AML-193 (cell line): ENCODE measurements at places on chromosomes 2 and 18.

GRCh38 chr2:151161821-151162551 lies 99.7 kb downstream of the RBM43 start:
- DNase-seq: no peak

DNA sequence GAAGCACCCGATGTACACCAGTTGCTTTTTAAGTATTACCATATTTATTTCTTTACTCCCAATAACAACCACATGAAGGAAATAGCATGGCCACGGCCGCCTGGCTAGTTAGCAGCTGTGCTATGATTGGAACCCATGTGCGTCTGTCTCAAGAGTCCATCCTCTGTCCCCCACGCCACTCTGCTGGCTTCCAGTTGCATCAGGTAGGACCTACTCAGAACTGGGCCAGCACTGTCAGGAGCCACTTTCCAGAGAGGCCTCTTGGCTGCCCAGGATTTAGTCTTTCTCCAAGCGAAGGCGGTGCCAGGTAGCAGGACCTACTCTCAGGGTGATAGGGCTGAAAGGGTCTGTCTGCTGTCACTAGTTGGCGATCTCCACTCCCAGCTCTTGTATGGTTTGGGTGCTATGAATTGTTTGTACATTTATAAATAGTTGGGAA lies 22.1 kb downstream of the ASB18 start:
- no peak for DNase-seq

DNA sequence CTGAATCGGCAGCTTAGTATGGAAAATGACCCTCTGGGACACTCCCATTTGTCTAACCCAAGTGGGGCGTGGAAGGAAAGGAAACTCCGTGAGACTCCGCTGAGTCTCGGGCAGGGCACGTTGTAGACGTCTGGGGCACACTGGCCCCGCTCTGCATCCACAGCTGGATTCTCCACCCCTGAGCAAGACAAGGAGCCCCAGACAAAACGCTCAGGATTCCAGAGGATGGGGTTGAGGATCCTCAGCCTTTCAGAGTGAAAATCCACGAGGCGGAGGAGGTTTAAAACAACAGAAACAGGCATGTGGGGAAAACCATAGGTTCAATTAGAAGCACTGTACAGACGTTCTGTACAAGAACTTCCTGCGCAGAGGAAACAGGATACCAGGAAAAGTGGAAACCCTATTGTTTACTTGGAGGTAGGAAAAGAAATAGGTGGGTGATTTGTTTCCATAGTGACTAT lies 124.9 kb upstream of the ZNF236 start:
- DNase-seq: no peak

DNA sequence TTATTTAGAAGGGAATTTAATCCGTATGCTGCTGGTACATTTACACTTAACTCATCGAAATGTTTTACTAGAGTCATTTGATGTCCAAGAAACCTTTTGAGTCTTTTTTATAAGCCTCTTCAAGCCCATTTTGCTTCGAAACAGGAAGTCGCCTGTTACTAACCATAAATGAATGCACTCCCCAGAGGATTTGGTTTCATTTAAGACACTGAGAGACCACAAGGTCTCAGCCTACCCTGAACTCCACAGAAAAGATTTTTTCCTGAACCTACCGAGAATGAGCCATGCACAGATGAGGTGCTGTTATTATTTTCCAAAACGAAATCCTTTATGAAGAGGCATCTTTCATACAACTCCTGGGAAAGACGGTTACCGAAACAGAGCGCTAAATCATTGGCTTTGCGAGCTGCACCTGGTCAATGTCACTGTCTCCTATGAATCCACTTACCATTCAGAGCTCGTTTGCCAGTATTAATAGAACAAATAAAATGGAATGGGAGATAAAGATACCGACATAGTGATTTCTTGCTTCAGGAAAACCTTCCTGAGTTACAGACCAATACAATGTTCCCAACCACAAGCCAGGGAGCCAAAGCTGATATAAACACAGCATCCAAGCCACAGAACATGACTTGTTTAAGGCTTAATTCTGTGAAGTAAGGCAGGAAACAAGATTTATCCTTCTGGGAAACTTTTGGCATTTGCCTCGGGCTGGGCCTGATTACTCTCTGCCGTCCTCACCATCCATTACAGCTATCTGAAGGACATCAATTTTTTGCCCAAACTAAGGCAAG lies 382.1 kb downstream of the OSR1 start:
- DNase-seq: no peak

- DNase-seq: no peak
These were observed 65.9 kb upstream of the TMEM200C start for GRCh38 chr18:5961097-5961827.

DNA sequence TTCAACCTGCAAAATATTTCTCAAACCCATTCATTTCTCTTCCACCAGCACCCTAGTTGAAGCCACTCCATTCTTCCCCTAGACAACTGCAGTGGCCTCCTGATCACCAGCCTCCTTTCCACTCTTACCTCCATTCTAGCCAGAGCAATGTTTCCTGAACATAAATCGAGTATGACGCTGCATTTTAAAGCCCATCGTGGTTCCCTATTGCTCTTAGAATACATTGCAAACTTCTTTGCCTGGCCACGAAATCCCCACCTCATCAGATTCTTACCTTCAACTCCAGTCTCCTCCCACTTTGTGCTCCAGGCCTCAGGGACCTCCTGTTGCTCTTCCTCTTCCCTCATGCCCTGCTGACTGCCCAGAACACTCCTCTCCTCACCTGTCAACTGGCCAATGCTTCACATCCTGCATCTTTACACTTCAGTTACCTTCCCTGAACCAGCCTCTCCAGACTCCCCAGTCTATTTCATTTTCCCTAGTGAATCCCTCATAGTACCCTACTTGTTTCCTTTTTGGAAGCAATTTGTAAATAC lies 176.5 kb upstream of the CTAGE1 start:
- DNase-seq: no peak

DNA sequence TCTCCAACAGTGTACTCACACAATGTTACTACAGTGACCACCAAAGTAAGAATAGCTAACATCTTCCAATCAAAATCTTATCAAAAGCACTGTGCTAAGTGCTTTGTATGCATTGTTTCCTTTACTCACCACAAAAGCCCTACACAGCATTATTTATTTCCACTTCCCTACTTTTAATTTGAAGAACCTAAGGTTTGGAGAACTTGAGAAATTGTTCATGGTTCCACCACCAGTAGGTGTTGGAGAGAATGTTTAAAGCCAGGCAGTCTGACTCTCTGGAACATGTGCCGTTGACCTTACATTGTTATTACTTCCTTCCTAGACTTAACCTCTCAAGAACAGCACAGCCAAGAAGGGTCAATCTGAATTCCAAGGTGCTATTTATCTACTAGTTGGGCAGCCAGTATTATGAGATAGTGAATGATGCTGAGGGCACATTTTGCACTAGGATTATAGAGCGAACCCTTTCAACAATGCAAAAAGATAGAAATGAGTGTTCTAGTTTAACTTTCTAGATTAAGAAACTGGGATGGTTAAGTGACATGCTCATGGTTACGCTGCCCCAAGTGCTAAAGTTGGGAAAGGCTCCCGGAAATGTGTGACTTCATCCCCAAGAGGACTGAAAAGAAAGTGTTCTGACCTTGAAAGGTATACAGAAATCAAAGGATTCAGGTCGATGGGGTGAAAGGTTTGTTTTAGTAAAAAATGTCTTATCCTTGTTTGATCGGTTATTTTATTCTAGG lies 55.2 kb upstream of the FAM136A start:
- DNase-seq: no peak

GRCh38 chr2:224958462-224958857 lies 83.8 kb downstream of the DOCK10 start:
- DNase-seq: no peak

- no peak for DNase-seq
These were observed 133.1 kb upstream of the PELI1 start for GRCh38 chr2:64277101-64277849.

DNA sequence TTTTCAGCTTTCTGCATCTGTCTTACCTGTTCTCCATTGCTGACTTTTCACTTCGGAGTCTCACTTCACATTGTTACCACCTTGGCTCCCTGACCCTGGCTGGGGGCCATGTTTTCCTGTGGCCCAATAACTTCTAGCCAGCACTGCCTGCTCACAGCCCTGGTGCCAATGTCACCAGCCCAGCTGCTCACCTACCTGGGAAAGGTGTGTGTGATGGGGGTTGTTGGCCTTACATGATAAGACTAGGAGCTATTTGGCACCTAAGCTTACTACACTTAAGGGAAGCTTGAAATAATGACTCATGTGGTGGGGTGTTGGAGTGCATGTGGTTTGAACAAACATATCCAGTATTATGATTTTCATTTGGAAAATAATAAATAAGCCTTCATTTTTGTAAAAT lies 37.5 kb upstream of the PGAP1 start:
- no peak for DNase-seq

- DNase-seq: no peak
These were observed 2.0 kb upstream of the ATP8B1 start for GRCh38 chr18:57805117-57805516.

DNA sequence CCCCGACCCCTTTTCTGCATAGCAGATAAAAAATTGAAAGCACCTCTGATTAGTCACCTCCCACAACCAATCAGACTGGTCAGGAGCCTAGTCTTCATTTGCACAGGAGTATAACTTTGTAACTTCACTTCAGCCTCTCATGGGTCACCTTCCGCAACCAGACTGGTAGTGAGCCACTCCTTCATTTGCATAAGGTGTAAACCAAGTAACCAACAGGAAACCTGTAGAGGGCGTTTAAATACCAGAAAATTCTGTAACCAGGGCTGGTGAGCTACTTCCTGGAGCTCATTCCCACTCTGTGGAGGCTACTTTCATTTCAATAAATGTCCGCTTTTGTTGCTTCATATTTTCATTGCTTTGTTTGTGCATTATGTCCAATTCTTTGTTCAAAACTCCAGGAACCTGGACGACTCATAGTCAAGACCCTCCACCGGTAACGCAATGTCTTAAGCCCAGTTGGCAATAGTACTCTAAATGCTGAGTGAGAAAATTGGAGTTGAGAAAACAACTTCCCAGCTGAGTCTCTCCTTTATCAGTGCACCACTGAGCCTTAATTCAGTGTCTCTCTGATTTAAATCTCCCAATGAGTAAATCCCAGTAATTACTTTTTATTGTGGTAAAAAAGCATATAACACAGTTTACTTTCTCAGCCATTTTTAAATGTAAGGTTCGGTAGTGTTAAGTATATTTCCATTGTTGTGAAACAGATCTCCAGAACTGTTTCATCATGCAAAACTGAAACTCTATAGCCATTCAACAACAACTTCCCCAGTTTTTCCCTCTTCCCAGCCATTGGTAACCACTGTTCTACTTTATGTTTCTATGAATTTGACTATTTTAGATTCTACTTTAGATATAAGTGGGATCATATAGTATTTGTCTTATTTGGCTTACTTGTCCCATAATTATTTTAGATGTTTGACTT lies 392.7 kb upstream of the SLC8A1 start:
- DNase-seq: no peak

DNA sequence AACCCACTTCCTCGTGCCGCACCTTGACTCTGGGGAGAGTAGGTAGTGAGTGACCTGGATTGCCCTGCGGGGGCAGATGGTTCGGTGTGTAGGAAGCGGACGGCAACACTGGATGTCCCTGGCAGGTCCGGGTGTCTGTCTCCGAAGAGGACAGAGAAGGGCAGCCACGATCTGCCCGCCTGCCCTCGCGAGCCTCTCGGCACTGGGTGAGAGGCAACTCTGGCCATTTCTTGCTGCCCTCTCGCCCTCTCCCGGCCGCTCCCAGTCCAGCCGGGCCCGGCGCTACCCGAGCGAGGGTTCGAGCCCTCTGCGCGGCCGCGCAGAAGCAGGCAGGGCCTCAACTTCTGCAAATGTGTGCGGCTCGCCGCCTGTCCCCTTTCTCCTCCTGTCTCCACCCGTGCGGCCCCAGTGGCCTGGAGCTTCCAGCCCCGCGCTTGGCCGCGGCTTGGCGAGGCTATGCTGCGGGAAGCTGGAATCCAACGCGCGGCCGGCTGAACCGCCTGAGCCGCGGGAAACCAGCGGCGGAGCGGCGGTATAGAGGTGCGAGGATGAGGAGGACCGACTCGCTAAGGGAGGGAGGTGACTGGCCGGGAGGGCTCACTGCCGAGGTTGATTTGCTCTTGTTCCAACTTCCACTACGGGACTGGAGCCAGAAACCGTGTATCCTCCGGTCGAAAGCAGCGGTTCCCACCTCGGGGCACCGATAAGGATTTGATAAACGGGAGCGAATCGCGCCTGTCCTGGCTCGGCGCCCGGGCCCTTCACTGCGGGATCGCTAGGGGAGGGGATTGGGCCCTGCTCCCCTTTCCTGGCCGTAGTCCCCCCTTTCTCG lies 1.5 kb downstream of the EPAS1 start:
- DNase-seq: no peak

GRCh38 chr18:49491534-49491856 lies 4.5 kb upstream of the C18orf32 start:
- no peak for DNase-seq

DNA sequence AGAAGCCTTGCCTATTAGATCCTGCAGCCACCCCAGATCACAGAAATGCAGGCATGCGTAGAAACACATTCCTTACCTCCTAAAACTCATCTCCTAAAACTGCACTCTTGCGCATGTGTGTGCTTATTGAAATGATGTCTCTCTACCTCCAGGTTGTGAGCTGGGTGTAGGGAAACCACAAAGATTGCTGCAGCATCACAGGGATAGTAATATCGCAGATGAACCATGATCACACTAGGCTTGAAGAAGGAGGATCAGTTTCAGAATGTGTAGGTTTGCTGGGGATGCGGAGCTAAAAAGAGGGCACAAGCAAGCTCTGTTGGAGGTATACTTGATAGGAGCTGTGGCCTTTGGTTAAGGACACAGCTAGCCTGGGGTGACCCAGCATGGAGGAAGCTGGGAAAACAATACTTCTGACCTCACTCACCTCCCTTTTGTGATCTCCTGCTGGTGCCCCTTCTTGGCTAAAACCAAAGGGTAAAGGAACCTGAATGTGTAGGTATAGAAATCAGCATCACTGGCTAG lies 118.8 kb downstream of the SETBP1 start:
- no peak for DNase-seq

- no peak for DNase-seq
These were observed 11.7 kb upstream of the MSH6 start for GRCh38 chr2:47771211-47771610.

DNA sequence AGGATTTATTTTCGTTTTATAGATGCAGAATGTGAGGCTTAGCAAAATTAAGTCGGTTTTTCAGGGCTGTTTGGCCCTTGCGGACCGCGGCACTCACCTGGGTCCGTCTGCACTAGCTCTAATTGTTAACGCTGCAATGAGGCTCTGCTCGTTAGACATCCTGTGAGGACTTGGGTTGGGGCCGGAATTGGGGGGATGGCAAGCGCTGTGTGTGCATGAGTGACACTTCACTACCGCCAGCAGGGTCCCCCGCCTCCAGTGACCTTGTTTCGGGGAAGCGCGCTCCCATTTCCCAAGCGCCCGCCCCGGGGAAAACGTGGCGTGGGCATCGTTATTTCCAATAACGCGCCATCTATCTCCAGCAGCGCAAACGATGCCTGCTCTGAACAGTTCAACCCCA lies 54.2 kb downstream of the KCNG2 start:
- no peak for DNase-seq

- DNase-seq: no peak
These were observed 277.2 kb upstream of the HS6ST1 start for GRCh38 chr2:128595763-128596395.

GRCh38 chr18:54052732-54053429 lies 171.6 kb downstream of the MBD2 start:
- peak; percentile 81 for DNase-seq

GRCh38 chr2:221407765-221408164 lies 164.3 kb downstream of the EPHA4 start:
- DNase-seq: no peak
